ENCODE measurements at places on chromosomes 13 and 19.
A peak's percentile ranks its signal among the peaks of the same experiment; 100 is the strongest.

DNA sequence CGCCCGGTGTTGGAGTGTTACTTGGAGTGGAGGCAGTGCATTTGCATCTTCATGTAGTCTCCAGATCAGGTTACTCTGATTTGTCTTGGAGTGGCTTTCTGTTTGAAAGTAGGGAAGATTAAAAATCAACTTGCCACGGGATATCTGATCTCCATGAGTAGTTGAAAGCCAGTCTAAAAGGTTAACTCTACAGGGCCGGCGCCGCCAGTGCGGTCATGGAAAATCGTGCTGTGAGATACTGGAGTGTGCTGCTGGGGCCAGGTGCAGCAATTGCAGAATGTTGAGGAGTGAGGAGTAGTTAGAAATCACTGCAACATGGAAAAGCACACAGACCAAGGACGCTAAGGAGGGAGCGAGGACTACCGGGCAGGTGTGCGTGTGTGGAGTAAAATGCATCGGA is 175.0 kb downstream of the STK24 start:
- DNase-seq, result no peak

GRCh38 chr13:68535329-68535728 is 1305.2 kb upstream of the PCDH9 start:
- DNase-seq, result no peak

DNA sequence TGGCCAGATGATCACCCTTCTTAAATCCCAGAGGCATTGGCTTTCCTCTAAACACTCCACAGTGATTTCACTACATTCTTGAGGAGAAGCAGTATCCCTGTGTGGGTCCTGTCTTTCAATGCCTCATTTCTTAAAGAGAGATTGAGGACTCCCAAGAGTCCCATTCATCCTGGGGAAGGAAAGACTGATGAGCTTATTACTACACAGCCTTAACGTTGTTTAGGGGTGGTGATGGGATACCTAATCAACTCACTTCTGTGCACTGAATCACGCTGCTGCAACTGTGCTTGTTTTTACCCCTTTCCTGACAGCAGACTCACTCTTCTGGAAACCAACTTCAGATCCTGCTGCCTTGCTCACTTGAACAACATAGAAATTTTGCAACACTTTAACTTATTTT is 203.1 kb downstream of the RGCC start:
- no peak for DNase-seq

- no peak for DNase-seq
Observed at GRCh38 chr13:59793107-59793506, 370.6 kb downstream of the DIAPH3 start.

GRCh38 chr13:101529422-101529821 is 76.9 kb downstream of the ITGBL1 start:
- DNase-seq, result no peak

- DNase-seq, result no peak
Observed at GRCh38 chr19:10260141-10260584, 8.1 kb downstream of the MRPL4 start.

DNA sequence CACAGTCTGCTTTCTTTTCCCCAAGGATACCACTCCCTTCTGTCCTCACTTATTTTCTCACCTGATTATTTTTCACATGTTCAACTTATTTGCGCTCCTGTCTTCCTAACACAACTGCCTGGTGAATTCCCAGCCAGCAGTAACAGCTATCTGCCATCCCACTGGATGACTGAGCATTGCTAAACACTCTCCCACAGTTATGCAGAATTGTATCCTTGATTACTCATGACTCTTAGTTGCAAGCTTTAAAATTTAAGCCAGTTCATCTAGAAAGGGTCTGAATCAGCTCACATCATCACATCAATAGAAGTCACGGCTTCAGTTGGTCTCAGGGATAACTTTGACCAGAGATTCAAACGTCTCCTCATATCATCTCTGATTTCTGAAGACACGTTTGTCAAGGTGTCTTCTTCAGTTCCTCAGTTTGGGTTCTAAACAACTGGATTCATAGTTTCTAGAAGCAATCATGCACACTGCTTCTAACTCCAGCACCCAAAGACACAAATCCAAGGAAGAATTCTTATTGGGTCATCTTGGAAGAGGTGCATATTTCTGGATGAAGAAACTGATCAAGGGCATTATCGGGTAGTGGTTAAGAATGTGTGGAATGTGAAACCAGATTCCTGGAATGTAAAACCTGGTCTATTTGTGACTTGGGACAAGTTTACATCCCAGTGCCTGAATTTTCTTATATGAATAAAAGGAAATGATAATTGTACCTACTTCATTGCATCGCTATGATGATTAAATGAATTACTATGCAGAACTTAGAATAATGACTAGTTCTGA is 13.9 kb upstream of the DACH1 start:
- DNase-seq, result no peak

DNA sequence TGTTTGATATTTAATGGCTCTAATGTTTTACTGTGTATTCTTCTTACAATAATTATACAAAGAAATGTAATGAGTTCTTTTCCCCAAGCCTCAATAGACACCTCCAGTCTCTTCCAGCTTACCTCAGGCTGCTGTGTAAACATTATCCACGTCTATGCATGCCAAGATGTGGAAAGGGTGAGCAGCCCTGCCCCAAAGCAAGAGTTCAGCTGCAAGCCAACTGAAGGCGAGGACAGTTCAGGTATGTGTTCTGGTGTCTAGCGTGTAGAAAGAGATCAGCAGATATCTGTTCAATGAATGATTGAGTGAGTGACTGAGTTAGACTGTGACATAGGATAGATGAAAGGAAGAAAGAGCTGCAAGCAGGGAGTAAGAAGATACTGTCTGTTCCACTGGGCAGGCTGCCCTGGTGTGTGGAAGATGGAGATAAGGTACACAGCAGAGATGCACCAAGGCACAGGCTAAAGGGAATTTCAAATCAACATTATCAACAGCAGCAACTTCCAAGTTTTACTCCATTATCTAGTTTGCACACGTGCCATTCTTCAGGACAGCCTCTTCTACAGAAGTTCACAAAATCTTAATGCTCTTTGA is 66.0 kb downstream of the LATS2 start:
- DNase-seq, result no peak

- DNase-seq, result no peak
Observed at GRCh38 chr13:97967948-97968347, 14.5 kb downstream of the IPO5 start.

DNA sequence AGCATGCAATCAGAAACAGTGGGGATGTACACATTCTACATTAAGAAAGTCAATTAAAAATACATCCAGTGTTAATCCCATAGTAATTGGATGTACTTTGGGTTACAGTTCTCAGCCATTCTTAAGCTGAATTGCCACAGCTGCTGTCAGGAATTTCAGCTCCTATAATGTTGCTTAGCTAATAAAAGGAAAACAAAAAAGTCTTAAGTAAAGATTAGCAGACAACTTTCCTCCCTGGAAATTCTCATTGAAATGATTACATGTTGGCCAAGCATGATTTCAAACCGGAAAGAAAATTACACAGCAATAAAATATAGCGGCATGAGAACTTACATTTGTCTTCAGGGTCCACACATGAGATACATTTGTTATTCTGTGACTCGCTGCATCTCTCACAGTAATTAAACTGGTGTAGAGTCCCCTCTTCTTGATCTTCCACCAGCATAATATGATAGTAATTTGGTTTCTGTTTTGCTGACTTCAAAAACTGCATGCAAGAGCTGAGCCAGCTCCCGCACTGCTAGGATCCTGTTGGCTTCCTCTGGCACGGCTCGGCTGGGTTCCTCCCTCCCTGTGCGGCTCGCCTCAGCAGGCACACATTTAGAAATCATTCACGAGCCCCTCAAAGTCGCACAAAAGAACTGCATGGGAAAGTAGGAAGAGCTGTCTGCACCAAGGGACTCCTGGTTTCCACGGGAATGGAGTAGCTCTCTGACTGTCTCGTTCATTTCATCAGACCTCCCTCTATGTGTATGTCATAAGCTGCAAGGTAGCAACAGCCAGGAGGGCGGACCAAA is at the start of gene HTR2A:
Gene HTR2A (minus strand): TSS at position 713 of the 797 bp plus-strand sequence. CDS start 1,147 bp downstream, outside the sequence.
- DNase-seq, result peak; percentile 60

DNA sequence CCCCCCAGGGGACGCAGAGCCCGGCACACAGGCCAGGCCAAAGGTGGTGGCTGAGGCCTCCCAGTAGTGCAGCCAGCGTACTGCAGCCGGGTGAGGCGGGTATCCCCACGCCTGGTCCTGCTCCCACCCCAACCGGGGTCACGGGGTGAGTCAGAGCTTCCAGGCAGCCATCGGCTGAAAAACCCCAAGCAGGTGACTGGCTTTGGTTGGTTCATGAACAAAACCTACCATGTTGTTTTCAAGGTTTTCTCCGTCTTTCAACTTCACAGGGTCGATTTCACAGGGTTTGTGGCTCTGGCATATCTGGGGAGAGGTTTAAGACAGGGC is 42.1 kb upstream of the C13orf46 start:
- DNase-seq, result no peak

DNA sequence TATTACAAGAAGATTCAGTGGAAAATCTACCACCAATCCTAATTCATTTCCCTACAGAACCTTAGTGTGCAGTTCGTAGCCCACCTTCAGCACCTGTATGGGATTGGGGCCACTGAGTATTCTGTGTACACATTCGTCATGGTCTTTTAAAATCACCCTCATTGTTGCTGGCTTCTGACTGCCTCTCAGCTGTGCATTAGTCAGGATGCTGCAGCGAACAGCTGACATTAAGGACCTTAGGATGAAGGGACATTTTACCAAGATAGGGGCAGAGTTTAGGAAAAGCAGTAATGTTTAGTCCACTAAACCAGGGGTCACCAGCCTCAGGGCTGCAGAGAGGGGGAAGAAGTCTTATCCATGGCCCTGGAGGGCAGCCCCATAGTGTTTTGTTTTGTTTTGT is 176.5 kb downstream of the COL4A1 start:
- peak; percentile 32 for DNase-seq

GRCh38 chr13:29674532-29674931 is 79.0 kb upstream of the SLC7A1 start:
- DNase-seq, result no peak

- DNase-seq, result no peak
Observed at GRCh38 chr19:58474291-58474996, 1.7 kb upstream of the ZNF446 start.

DNA sequence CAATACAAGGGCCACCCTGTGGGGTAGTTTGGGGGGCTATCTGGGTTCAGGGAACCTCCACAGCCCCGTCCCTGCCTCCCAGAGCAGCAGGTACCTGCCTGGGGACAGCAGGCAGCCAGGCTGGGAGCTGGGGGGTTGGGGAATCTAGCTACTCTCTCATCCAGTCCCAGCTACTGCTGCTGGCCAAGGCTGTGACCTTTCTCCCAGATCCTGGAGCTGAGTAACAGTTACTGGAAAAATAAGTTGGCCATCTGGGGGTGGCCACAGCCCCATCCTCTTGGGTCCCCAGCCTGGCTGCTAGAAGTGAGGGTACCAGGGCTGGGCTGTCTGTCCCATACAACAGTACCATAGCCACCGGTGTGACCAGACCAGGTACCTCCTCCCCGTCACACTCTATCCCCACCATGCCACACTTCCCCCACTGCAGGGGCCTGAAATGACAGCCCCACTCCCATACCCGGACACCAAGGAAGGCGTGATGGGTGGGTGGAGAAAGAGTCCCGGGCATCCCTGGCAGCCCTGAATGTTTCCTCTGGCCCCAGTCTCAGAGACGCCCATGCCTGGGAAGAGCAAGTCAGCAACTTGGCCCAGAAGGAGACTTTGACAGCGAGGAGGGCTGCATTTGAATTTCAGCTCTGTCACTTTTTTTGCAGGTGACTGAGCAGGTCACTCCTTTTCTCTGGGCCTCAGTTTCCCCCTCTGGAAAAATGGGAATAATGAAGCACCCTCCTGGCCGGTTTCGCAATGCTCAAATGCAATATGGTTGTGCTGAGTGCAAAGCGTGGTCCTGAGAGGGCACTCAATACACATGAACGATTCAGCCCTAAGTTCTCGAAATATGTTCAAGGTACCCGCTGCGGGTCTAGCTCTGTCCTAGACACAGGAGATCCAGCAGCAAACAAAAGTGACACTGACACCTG is 30.7 kb upstream of the NFIC start:
- no peak for DNase-seq

- no peak for DNase-seq
Observed at GRCh38 chr13:60862036-60862435, 465.0 kb downstream of the TDRD3 start.

GRCh38 chr19:7636691-7637373 is at the start of gene STXBP2:
Gene STXBP2 (plus strand): TSS chr19:7637110. CDS start chr19:7637150, 40 bp downstream.
- peak; percentile 85 for DNase-seq

GRCh38 chr19:43598445-43599240 is 2.2 kb downstream of the ZNF576 start:
- no peak for DNase-seq

- DNase-seq, result peak; percentile 95
Observed at GRCh38 chr19:17135001-17135853, 59.6 kb downstream of the MYO9B start.

DNA sequence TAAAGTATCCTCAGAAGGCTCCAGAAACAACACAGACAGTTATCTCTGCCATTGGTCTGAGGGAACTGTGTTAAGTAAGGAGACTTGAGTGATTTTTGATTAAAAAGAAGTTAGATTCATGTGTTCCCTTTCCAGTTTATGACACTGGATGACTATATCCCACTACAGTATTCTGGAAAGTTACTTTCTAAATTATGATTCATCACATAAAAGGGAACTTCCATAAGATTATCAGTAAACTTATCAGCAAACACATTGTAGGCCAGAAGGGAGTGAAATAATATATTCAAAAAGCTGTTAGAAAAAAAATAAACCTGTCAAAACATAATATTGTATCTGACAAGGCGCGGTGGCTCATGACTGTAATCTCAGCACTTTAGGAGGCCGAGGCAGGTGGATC is 700.0 kb downstream of the SLITRK6 start:
- DNase-seq, result no peak

- DNase-seq, result no peak
Observed at GRCh38 chr13:51772781-51773180, 31.2 kb downstream of the DHRS12 start.

DNA sequence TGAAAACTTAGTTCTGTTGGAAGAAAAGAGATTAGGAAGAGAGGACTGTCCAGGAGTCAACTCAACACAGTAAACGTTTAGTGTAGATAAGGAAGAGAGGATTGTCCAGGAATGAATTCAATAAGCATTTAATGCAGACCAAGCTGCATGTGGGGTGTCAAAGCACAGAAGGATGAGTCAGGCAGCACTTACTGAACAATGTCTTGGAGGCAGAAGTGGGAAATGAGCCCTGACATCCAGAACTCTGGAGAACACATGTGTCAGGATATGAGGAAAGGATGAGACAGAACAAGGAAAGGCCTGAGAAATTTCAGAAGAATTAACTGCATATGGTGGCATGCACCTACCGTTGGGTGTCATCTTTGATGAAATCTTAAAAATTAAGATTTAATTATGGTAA is 429.2 kb upstream of the HTR2A start:
- DNase-seq, result no peak
